OCI-M1 (cell line): ENCODE measurements at places on chromosomes 6 and 20.
A peak's percentile ranks its signal among the peaks of the same experiment; 100 is the strongest.

DNA sequence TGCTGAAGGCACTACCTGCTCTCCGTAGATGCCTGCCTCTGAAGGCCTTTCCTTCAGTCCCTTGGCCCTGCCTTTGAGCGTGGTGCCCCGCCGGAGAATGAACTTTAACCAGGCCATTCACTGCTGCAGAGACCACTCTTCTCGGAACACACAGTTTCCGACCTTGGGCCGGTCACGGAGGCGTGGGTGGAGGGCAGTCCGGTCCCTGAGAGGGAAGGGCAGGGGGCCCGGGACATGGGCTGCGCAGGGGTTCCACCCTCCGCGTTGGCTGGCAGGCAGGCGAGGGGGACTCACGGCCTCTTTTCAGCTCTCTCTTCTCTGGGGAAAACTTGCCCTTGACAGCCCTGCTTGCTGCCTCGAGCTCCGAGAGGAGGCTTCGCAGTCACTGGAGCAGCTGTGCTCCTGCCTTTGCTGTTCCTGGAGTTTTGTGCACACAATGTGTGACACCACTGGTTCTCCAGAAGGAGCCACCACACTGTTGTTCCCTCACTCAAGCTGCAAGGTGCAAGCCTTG lies 187.8 kb downstream of the SMOC2 start:
- no peak for DNase-seq

GRCh38 chr6:88596801-88597200 lies 366.6 kb downstream of the RNGTT start:
- DNase-seq: no peak

DNA sequence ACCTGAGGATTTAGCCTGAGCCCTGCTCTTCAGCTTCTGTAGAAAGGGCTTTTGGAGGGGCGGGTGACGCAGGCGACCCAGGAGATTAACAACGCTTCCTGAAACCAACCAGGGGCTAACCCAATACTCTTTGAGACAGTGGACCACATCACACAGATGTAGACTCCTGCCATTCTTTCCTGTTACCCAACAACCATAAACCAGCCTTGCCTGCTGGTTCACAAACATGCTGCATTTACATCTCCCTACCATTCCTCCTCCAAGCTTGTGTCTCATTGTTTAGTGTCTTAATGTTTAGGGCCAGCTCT lies 28.3 kb downstream of the PPP1R16B start:
- no peak for DNase-seq

- DNase-seq: peak; percentile 66
These were observed 62.8 kb upstream of the FOXO3 start for GRCh38 chr6:108497883-108498282.

DNA sequence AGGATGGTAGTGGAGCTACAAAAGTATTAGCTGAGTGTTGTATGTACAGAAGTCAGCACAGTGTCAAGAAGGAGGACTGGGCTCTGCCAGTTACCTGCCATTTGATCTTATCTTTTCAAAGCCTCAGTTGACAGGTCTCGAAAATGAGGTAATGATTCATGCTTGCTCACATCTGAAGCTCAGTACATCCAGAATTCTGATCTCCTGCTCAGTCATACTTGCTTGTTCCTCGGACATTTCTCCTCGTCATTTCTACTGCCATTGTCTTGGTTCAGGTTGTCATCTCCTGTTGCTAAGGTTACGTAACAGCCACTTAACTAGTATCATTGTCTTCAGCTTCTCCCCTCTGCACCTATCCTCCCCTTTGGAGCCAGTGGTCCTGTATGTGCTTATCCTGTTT lies 89.5 kb downstream of the SLX4IP start:
- DNase-seq: no peak

DNA sequence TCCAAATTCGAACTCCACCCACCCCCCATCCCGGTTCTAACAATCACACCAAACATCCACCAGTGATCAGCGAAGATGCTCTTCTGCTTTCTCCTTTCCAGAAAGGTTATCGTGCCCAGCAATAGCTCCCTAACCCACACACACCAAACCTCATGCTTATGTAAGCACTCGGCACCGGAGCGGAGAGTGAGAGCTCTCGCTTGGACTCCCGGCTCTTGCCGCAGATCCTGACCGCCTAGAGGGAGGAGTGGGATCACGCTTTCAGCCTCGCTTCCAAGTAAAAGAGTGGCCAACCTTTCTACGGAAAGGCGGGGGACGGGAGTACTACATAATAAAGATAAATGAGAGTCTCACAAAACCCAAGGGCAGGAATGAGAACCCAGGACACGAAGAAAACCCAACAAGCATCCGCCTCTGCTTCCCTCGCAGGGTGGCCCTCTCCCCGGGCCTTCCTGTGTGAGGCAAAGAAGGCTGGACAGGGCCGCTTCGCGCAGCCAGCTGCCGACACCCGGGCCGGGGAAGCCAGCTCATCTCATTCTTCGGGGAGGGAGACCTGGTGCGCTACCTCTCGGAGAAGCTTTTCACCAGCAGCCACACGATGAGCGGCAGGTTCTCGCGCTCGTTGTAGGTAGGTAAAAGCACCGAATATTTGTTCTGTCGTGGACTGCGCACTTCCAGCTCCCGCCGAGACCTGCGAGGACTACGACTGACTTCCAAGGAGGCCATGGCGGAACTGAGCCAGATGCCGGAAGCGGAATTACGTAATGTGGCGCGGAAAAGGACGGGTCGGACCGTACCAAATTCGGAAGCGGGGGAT lies at the start of gene DPM1:
DPM1 (minus strand) TSS at position 735 of the 817 bp plus-strand sequence; CDS start at position 726, 9 bp downstream.
- DNase-seq: peak; percentile 97

DNA sequence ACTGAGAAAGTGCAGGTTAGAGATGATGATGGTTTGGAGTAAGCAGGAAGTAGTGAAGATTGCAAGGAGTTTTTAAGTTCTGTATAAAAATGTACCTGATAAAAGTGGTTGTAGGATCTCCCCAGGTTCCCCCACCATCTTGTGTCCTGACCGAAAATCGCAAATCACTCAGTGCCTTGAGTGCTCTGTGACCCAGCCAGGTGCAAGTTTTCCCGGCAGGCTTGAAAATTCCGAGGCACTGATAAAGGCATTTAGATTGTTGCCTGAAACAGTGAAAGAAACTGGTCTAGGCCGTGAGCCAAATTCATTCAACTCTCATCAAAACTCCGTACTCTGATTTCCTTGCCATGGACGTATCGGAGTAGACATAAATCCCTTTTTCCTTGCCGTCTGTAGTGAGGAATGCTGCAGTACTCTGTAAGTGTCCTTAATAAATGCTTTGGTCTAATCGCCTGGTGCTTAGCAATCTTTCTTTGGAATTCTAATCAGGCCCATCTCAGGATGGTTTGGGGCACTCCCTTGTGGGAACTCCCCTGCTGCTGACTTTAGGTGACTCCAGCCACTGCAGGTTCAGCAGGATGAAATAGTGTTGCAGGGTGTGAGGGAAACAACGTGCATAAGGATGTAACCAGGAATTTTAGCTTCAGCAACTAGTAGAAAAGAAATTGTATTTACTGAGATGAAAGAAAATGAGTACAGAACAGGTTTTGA lies 1199.8 kb upstream of the MAP3K7 start:
- no peak for DNase-seq

DNA sequence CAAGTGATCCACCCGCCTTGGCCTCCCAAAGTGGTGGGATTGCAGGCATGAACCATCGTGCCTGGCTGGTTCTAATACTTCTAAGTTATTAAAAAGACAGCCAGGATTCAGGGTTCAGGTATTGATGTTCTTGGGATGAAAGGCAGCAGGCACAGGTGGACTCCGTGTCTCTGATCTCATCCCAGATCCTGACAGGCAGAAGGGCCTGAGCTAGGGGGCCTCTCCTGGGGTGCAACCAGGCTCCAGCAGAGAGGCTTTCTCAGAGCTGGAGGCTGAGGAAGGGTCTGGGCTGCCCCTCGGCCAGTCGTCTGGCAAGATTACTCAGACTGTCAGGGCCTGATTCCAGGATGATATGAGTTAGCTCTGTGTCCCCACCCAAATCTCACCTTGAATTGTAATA lies 106.3 kb downstream of the SCML4 start:
- no peak for DNase-seq

GRCh38 chr6:89050697-89051096 lies 29.9 kb upstream of the PNRC1 start:
- no peak for DNase-seq

DNA sequence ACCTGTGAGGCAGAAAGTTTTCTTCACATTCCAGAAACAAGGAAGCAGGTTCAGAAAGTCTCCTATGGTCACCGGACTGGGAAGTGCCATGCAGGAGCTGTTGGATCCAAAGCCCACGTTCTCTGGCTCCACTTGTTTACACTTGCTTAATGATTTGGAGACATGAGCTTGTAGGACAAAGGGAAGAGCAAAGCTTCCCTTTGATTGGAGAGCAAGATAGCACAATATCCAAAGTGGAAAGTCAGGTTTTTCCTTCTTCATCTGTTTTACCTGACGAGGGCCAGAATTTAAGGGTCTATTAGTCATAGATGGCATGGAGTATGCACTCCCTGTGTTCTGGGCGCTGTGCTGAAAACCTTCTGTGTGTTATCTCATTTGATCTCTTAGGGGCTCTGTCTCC lies 81.2 kb downstream of the PDE7B start:
- DNase-seq: no peak
